ENCODE measurements at places on chromosomes 12 and 14. TPM values are rescaled to one million over a fixed set of nuclear protein-coding genes. Genes with fewer than 3 reads are reported as not detected.
A peak's percentile ranks its signal among the peaks of the same experiment; 100 is the strongest.

The RILPL1 gene
- 43.4 TPM for total RNA-seq

The CMKLR1 gene
- 10.6 TPM for total RNA-seq

The KMT2D gene
- total RNA-seq = 26.6 TPM

The FNTB gene
- total RNA-seq = 11.8 TPM

The OAS3 gene
- total RNA-seq = 7.1 TPM

The GLI1 gene
- total RNA-seq = 0.56 TPM

The RHEBL1 gene
- total RNA-seq = 1.2 TPM

The EFCAB11 gene
- total RNA-seq = 3.7 TPM

The RFX4 gene
- not detected for total RNA-seq

The SMCO3 gene
- not detected for total RNA-seq

The ALDH1L2 gene
- 13.4 TPM for total RNA-seq

The FKBP4 gene
- total RNA-seq = 60.6 TPM

The GALNT16 gene
- total RNA-seq = 4.5 TPM

The KRT81 gene
- not detected for total RNA-seq

DNA sequence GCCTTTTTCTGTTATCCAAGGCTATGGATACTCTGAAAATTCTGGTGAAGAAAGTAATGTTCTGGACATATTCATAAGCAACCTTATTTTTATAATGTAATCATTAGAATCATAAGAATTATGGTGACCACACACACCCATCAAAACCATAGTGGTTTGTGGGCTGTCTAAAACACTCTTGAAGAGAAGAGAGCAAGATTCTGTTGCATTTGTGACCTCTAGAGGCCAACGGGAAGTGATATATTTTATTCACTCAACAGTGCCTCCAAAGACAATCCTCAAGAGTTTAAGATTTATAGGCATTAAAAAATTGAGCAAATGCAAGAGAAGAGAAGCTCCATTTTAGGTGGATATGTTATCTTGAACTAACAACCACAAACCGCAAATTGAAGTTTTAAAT lies 68.5 kb upstream of the LGR5 start:
- DNase-seq = peak; percentile 13

GRCh38 chr14:50045039-50045711 lies 71.2 kb downstream of the VCPKMT start:
- peak; percentile 64 for DNase-seq

- DNase-seq = no peak
Observed at GRCh38 chr14:36275741-36276140, 44.7 kb downstream of the MBIP start.

- DNase-seq = no peak
Observed at GRCh38 chr12:123200414-123200813, 32.5 kb downstream of the MPHOSPH9 start.

DNA sequence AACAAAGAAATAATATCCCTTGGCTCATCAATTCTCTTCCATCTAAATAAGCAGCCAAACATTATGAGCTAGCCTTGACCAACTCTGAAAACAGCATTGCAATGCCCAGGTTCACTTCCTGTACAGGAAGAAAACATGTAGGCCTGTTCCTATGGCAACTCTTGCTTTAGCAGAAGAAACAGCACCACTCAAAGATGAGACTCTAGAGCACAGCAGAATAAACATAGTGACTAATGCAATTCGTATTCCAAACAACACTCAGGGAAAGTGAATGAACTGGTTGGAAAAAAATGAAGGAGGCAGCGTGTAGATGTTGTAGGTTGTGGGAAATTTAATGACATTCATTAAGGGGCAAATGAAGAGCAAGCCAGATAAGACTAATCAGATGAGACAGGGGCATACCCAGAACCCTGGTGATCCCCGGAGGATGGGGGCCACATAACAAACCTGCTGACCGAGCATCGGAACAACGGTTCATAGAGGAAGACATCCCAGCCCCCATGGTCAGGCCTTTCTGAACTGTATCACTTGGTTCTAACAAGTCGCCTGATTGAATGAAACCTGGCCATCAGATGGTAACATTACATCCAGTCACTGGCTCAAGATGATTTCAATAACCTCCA lies 9.0 kb downstream of the ARHGDIB start:
- DNase-seq = peak; percentile 63

GRCh38 chr14:102158797-102159196 lies 19.1 kb downstream of the WDR20 start:
- no peak for DNase-seq

- no peak for DNase-seq
Observed at GRCh38 chr14:60566101-60566500, 57.2 kb downstream of the SIX6 start.

DNA sequence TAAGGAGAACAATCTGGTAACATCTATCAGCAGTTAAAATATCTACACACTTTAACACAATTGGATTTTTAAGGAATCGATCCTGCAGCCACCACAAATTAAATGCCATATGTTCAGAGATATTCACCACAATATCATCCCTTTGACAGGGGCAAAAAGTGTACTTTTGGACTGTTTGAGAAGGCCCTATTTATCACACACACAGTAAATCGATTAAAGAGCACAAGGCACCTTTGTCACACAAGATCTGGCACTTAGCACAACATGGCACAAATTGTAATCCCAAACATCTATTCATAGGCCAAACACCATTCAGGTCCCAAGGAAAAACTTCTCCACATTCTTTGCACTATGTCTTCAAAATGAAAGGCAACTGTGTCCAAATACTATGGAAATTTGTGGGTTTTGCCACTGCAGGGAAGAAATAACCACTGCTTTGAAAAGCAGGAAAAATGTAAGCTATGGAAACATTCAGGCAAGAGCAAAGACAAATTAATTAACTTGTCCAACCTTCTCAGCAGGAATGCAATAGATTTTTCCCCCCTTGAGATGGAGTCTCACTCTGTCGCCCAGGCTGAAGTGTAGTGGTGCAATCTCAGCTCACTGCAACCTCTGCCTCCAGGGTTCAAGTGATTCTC lies 282.5 kb upstream of the TMPO start:
- no peak for DNase-seq

DNA sequence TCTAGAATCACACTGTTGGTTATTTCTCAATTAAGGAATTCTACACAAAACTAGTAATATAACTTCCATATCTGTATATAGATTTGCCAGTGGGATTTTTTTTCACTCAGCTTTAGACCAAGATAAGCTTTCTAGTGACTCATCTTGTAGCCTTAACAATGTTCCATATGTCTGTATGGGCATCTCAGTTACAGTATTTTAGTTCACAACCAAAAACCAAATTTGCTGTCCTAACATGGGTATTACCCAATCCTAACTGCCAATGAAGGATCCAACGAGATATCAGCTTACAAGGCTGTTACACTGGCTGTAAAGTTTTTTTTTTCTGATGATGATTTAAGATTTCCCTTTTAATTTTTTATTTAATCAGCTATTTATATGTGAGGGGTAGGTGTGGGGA lies 31.5 kb upstream of the KRR1 start:
- DNase-seq = no peak

DNA sequence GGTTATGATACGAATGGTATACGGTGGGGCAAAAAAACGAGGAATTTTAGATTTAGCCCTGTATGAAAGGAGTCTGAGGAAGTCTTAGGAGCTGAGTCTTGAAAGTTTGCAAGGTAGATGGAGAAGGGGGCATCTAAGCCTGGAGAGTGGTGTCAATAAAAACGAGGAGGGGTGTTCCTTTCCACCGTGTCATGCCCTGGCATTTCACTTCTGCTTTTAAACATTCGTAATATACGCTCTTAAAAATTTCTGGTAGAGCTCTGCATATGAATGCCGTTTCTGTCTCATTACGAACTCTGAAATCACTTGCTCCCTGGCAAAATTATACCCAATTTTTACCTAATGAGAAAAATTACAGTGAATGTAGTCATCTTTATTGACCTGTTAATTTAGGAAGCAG lies 170.2 kb downstream of the ERC1 start:
- no peak for DNase-seq

- no peak for DNase-seq
Observed at GRCh38 chr14:102215576-102216250, 76.0 kb downstream of the WDR20 start.

DNA sequence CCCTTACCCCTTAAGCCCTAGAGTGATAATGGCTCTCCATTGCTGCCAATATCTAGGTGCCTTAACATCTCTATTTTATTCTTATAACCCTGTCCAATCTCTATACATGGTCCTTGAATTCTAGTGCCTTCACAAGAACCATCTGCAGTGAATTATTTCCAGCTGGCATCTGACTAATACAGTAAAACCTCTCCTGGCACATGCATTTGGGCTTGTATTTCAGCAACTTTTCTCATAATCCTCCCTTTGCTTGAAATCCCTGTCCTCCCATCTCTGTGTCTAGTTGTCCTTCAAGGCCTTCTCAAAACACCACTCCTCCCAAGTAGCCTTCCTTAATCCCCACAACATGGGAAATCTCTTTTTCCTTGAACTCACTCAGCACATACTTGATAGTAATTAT lies 14.2 kb upstream of the HMGA2 start:
- DNase-seq = peak; percentile 61

DNA sequence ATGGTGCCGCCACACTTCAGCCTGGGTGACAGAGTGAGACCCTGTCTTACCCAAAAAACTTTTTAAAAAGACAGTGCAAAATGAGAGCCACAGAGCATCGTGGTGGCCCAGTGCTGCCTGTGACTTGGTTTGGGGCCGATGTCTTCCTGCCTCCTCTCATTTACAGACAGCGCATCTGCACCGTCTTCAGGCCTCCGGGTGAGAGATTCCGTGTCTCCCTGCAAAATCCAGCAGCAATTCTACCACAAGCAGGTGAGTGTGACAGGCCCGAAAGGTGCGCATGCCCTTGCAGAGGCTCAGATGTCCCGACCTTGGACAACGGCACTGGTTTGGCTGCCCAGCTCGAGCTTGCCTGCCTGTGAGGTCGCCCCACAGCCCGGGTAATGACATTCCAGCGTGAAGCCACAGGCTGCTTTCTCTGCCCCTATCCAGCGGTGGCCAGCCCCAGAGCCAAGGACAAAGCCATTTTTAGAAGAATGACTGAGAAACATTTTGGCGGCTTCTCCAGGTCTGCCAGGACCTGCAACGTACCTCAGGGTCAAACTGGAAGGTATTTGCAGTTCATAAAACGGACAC lies 70.3 kb upstream of the RFLNA start:
- peak; percentile 32 for DNase-seq

DNA sequence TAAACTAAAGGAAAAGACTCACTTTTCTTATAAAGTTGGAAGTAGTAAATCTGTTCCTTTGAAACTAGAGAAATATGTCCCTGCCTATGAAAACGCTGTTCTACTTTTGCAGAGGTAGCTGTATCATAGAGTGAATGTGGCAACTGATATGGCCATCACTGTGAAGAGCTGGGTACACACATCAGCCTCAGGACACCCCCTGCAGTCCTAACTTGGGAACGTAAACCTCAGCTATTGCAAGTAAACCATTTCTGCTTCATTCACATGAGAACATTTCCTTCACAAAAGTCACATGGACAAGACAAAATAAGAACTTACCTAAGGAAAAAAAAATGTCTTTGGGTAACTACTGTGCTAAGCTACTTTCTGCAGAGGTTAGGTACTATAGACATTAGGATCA lies 233.3 kb upstream of the PPFIA2 start:
- no peak for DNase-seq

- DNase-seq = no peak
Observed at GRCh38 chr14:76293221-76293620, 82.7 kb upstream of the ESRRB start.

DNA sequence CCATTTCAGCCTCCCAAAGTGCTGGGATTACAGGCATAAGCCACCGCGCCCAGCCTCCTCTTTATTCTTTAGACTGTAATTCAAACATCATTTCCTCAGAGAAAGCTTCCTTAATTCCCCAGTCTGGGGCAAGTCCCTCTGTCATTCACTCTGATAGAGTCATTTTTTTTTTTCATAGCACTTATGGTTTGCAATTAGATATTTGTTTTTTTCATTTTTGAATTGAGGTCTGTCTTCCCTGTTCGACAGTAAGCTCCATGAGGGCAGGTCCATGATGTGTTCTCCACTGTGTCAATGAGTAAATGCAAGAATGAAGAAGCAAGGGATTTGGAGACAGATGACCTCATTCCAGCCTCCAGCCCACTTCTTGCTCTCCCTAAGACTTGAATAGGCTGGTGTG lies 12.1 kb downstream of the ASIC1 start:
- no peak for DNase-seq

DNA sequence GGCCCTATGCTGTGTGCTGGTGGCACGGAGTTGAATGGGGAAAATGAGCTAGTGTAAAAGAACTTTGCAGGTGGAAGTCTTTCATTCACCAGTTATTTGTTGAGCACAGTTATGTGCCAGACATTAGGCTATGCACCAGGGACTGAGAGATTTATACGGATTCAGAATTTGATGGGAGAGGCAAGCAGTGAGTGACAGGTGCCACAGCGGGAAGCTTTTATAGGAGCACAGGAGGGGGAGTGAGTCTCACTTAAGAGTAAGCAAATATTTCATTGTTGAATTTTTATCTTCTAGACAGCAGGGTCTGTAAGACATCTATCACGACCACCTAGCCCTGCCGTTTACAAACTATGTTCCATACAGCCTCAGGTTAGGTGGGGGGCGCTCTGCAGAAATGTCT lies 320.6 kb downstream of the SNAPC1 start:
- DNase-seq = no peak

DNA sequence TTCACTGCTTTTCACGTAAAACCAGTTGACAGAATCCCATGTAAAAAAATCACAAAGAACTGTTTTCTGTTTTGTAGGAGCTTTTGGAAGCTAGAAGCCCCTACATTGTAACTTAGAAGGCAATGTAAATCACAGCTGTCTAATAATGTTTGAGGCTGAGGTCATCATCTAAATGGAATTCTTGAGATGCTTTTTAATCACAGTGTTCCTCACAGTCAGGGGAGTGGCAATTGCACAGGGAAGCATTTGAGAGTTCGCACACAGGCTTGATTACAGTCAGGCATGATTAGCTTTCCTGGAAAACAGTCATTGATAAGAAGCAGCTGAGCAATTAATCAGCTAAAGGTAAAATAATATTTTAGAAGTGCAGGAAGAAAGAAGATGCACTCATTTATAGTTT lies 2.9 kb downstream of the SLC17A8 start:
- DNase-seq = peak; percentile 40

DNA sequence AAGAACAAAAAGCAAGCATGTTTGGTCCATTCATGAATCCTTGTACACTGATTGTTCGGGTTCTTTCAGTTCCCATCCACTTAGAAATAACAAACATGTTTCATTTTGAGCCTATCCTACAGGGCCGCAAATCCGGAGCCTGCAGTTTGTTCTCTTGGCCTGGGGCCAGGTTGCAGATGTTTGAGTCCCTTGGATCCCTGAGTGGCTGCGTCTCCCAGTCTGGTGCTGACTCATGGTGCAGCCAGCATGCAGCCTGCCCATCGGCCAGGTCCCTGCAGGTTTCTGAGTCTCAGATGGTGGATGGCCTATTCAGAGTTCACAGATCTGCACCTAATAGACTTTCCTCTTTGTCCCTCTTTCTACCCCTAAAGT lies 1.9 kb upstream of the DYNC1H1 start:
- DNase-seq = peak; percentile 78

DNA sequence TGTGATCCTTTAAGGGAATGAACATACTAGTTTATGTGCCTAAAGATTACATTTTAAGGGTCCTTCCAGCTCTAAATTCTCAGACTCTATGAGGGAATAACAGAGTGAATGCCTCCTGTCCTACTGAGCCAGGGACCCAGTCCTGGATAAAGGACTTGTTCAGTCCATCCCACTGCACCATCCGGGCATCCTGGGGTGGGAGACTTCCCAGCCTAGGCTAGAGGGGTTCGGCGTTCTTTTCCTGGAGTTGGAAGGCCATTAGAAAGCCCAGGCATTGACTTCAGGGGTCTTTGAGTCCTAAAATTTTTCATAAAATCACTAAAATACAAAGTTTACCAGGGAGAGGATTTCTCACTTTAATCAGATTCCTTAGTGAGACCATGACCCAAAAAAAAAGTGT lies 127.9 kb upstream of the FKBP4 start:
- no peak for DNase-seq

Data from myocyte (in vitro differentiated cells).